GM23338 (cell line): ENCODE measurements at places on chromosomes 3 and 15. TPM values are rescaled to one million over a fixed set of nuclear protein-coding genes. Genes with fewer than 3 reads are reported as not detected.

The MRAS gene
- total RNA-seq = 7.5 and 9.1 TPM in 2 replicates

The ACTC1 gene
- 18.6 and 26.2 TPM in 2 replicates for total RNA-seq

The SLC27A2 gene
- 7.5 and 9.4 TPM in 2 replicates for total RNA-seq

The CACNA1D gene
- total RNA-seq = 1.1 and 1.7 TPM in 2 replicates

The ZXDC gene
- 43.5 and 45.1 TPM in 2 replicates for total RNA-seq

The PAQR5 gene
- 14.5 and 17.7 TPM in 2 replicates for total RNA-seq

The CPNE9 gene
- total RNA-seq = 7.8 and 8.8 TPM in 2 replicates

The PLOD2 gene
- total RNA-seq = 30.5 and 31.7 TPM in 2 replicates

The GPR160 gene
- total RNA-seq = 55.7 and 77.0 TPM in 2 replicates

The HRG gene
- total RNA-seq = not detected in 2 replicates

The FILIP1L gene
- not detected in 2 replicates for total RNA-seq

DNA sequence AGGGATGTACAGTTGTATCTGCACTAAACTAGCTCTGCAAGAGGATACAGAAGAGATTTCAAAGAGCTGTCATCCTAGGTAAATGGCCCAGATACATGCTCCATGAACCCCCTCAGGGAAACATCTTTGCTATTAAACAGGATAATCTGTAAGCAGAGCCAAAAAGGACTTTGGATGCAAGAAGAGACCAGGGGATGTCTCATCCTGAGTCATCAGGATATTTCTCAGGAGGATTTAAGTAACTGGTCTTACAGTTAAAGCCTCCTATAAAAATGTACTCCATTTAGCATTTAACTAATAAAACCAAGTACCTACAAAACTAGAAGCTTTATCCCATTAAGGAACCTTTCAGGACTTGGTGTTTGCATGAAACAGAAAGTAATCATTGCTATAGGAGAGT is 48.2 kb upstream of the PHLDB2 start:
- no peak for DNase-seq

DNA sequence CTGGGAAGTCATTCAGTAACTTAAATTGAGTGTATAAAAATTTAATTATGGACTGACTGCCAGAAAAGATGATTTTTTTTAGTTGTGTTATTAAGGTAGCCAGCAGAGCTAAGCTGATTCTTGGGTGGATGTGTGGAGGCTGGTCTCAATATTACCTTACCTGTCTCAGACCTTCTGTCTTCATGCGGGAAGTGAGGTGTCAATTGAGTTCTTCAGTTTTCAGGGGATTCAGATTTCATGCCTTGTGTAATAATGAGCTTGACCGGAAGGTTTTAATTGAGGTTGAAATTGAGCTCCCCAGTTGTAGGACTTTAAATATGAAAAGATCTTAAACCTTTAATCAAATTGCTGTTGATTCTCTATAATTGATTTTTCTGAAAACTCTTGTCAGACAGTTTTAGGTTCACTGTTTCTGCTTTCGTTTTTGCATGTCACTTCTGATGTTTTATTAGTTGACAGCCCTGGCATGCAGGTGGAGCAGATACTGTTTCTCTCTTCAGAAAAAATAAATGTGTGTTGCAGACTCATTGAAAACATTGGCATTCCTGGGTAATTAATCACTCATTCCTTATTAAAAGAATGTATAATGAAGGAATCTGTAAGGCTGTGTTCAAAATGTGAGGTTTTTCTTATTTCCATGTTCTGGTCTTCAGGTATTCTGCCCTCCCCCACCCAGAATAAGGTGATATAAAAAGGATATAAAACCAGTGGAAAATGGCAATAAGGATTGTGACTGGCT is 54.5 kb downstream of the PSMD6 start:
- no peak for DNase-seq

- DNase-seq = no peak
These were observed 94.0 kb downstream of the SOX2 start for GRCh38 chr3:181805703-181806102.

- DNase-seq = peak; percentile 52
These were observed 199.6 kb downstream of the FMN1 start for GRCh38 chr15:32994810-32995424.

DNA sequence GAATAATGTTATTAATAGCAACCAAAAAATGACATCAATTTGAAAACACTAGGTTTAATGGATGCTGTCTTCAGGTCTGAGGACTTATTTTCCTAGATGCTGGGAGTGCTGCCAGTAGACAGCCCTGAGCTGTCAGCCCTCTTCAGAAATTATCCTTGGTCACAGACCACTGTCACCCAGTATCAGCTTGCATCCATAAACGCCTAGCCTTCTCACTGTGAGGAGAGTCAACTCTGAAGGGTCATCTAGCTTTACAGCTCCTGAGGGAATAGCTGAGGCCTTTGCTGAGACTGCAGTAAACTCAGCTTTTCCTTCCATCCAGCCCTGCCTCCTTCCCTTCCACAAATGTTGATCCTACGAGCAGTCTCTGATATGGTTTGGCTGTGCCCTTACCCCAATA is 19.4 kb upstream of the MNS1 start:
- DNase-seq = no peak

DNA sequence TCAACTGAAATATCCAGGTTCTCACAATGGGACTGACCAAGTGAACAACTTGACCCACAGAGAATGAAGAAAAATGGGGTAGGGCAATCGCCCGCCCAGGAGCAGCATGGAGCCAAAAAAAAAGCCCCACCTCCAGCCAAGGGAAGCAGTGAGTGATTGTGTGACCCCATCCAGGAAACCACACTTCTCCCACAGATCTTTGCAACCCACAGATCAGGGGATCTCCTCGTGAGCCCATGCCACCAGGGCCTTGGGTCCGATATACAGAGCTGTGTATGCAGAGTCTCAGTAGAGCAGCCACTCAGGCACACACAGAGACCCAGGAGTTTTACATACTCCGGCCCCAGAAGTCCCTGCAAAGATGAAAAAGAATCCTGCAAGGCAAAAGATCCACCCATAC is 35.7 kb downstream of the PYGO1 start:
- no peak for DNase-seq

DNA sequence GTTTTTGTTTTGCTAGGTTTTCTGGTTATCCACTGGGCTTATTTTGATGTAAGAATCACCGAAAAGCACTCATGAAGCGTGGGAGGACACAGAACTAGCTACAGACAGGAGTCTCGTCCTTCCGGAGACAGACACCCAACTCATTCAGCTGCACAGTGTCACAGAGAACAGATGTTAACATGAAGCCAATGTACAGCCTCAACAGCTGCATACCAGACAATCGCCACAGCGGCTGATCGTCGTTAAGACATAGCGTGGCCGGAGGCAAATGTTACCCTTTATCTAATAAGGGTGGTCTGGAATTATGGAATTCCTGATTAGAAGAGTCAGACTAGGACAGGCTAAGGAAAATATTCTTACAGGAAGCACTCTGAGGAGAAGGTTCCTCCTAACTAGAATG is 1.1 kb upstream of the PYGO1 start:
- no peak for DNase-seq

DNA sequence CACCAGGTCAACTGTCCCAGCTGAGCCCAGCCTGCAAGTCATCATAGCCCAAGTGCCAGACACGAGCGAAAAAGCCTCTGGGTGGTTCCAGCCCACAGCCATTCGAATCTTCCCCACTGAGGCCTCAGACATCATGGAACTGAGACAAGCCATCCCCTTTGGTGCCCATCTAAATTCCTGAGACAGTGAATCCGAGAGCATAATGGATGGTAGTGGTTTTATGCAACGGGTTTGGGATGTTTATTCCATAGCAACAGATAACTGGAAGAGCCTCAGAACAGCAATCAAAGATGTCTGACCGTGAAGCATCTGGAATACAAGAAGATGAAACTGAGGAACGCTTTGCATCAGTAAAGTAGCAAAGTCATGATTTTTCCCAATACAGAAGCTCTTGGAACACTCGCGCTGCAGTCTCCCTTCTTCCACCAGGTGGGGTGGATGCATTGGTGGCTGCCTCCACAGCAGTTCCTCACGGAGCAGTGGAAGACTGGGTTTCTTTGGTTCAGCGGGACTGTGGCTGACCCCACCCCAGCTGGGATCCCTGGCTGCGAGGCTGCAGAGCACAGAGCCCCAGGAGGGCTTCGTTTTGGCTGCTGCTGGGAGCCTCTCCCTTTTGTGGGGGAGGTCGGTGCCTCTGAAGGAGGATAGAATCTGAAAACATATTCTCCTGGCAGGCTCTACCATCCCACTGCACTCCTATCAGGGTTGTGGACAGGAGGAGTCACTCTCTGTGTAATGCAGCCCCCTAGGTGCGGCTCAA is 26.4 kb upstream of the PDE8A start:
- DNase-seq = peak; percentile 83

DNA sequence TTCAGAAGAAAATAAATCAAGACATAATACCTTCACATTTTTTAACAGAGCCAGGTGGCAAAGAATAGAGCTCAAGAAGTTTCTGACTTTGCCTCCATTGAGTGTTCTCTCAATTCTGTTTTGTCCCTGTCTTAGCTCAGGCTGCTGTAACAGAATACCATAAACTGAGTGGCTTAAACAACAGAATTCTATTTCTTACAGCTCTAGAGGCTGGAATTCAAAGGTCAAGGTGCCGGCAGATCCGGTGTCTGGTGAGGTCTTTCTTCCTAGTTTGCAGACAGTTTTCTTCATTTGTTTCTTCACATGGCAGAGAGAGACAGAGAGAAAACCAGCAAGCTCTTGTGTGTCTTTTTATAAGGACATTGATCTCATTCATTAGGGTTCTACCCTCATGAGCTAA is 25.6 kb downstream of the IQCH start:
- no peak for DNase-seq

DNA sequence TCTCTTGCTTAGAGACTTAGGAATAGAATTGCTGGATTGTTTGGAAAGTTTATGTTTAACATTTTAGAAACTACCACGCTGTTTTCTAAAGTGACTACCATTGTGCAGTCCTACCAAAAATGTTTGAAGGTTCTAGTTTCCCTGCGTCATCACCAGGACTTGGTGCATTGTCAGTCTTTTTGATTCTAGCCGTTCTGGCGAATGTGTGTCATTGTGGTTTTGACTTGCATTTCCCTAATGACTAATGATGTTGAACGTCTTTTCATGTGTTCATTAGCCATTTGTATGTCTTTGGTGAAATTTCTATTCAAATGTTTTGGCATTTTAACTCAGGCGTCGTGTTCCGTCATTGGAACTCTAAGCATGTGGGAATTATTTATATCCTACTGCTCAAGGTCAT is 58.0 kb downstream of the CHD2 start:
- DNase-seq = no peak

DNA sequence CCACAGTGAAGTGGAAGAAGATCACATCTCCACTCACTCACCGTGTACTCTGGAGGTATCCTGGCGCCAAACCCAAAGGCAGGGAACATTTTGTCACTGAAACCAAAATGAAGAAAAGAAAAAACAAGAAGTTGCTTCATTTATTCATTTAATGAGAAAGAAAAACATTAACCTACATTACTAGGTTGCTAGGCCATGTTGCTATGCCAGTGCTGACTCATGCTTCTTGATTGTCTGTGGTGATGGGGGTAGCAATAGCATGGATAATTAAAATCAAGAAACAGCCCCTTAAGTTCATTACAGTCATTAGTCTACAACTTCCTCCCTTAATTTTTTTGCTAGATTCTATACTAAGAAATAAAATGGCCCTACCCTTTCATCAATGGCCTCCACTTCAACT is 52.7 kb upstream of the MRPL3 start:
- no peak for DNase-seq

- DNase-seq = no peak
These were observed 87.4 kb upstream of the MEX3B start for GRCh38 chr15:82133251-82133650.

DNA sequence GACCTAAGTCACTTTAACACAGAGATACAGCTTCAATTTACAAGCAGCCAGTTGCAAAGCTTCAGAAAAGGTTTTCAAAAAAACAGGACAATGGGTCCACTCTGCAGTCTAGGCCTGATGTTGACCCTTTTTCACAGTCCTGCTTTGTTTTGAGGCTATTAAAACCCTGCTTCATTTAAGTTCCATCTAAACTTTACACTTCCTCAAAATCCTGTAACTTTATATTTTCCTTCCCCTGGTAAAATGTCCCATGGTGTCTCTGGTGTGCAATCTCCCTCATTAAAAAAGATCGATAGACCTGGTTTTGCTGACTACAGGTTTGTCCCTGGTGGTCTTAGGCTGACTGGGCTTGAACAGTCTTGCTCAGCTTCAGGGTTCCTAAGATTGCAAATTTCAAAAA is 5.1 kb upstream of the RPL14 start:
- DNase-seq = no peak

DNA sequence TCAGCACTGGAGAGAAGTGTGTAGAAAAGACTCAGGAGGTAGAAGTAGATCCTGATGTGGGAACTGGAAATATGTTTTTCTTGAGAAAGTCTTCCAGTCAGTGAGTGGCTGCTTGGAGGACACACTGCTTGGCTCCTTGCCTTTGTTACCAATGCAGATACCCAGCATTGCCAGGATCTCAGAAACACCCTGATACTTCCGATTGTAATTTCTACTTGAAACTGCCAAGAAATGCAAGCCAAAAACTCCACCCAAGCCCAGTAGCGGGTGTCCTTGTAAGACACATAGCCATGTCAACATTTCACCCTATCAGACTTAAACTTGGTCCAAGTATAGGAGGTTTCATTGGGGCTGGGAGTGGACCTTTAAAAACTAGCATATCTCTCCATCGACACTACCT is 141.8 kb downstream of the ALDH1A2 start:
- DNase-seq = no peak

- DNase-seq = no peak
These were observed 20.3 kb upstream of the NR2E3 start for GRCh38 chr15:71790081-71790480.

DNA sequence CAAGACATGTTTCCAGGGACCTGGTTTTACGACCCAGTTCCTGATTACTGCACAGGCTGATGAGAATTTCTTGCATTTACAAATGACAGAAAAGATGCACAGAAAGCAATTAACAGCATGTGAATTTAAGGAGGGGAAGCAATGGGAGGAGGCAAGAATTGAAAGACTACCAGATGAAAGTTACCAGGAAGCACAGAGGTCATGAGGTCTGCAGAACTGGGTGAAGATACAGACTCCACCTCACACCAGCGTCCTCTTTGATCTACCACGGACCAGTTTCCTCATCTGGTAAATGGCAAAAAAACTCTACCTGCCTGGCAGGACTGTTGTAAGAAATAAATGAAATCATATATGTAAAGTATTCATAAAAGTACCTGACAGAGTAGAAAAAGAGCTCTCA is 266.0 kb downstream of the MAGI1 start:
- no peak for DNase-seq

- no peak for DNase-seq
These were observed 20.9 kb downstream of the RAD54L2 start for GRCh38 chr3:51559411-51559888.

GRCh38 chr3:126133606-126134005 is 46.8 kb downstream of the ALDH1L1 start:
- no peak for DNase-seq

- DNase-seq = no peak
These were observed 1.1 kb downstream of the FANCD2OS start for GRCh38 chr3:10106919-10107318.

GRCh38 chr3:186946756-186947375 is 16.5 kb downstream of the ST6GAL1 start:
- DNase-seq = no peak

- DNase-seq = no peak
These were observed 353.0 kb upstream of the RORA start for GRCh38 chr15:61582092-61582491.

GRCh38 chr3:174132421-174133042 is 726.6 kb upstream of the NAALADL2 start:
- no peak for DNase-seq
